CD8-positive, alpha-beta T cell (primary cell): ENCODE measurements at places on chromosomes 16 and 17.

- DNase-seq, result no peak
Observed at GRCh38 chr17:59892251-59892923, 356 bp downstream of the TUBD1 start.

GRCh38 chr17:77343031-77343800, 202.4 kb downstream of the SEC14L1 start:
- DNase-seq, result no peak

DNA sequence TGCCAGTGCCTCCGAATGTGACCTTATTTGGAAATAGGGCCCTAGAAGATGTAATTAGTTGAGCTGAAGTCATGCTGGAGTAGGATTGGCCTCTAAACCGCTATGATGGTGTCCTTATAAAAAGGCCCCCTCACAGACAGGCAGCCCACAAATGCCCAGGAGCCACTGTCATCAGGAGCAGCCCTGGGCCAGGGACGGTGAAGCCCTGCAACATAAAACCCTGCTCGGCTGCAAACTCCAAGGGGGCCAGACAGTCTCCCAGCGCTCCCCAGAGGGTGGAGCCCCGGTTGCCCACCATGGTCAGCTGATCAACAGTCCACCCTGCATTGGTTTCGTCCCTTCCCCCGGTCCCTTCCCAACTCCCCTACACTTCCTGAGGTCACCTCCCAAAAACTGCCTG, 351.7 kb downstream of the FOXL1 start:
- DNase-seq, result no peak

DNA sequence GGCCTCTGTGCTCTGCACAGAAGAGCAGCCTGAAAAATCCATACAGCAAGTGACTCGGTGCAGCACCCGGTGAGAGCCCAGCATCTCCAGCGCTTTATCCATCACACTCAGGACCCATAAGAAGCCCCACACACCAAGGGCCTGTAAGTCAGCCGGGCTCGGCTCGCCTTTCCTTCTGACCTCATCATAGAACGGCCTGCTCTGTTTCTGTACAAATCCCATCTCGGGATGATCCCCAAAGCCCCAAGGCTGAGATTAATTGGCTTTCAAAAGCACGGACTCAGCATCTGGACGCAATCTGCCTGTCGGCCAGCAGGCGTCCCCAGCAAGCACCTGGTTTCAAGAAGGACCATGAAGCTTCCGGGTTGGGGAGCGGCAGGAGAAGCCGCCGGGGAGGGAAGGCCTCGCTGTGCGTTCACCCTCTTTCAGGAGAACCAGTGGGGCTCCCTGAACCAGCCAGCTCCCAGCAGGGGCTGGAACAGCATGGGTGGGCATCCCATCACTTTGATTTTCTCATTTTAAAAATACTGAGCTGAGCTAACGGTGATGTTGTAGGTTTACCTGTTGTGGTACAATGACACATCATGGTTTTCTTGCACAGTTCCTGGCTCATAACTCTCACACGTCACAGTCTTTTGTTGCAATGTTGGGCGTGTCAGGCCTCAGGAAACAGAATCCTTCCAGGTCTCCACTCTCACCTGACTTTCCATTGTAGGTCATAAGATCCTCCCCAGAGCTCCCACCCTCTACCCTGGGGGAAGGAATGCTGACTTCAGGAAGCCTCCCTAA, 6.7 kb downstream of the CCDC57 start:
- peak; percentile 87 for DNase-seq

DNA sequence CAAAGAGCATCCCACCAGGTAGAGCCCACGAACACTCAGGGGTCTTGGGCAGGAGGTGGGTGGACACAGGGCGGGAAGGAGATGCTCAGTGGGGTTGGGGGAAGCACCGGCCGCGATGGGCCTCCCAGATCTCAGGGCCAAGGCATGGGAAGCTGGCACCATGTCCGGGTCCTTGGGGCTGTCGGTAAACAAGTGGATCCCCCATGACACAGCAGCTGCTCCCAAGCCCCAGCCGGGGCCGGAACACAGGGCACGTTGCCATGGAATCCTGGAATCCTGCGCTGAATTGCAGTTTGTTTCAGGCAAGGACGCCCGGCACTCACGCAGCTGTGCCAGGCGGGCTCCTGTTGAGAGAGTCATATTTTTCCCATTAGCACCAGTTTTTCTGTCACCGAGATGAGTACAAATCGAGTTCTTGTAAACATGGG, 23.0 kb upstream of the CHMP6 start:
- no peak for DNase-seq

GRCh38 chr17:76492989-76493501, 8.2 kb downstream of the RHBDF2 start:
- no peak for DNase-seq

DNA sequence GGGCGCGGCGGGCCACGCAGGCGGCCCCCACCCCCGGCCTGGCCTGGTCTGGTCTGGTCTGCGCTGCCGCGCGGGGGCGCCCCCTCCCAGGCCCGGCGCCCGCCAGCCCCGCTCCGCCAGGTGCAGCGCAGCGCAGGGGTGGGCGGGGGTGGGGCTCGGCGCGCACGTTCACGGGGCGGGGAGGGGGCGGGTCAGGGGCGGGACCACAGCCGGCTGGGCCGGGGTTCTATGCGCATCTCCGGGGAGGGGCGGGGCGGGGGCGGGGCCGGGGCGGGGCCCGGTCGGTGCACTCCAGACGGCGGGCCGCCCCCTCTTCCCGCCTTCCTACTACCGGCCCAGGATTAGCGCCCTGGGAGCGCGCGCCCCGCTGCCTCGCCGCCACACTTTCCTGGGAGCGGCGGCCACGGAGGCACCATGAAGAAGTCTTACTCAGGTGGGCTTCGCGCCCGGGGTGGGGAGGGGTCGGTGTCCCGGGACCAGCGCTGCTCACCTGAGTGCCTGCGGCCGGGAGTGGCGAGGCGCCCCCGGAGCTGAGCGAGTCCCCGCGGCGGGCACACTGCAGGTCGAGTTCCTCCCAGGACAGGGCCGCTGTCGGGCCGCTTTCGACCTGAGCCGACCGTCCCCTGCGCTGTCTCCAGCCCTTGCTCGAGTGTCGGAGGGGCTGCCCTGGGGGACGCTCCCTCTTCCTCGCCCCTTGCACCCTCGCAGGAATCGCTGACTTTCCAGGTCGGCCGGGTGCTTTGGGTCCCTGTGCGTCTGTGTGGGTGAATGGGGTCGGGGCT, 140.5 kb downstream of the SEC14L1 start:
- DNase-seq, result peak; percentile 51

- no peak for DNase-seq
Observed at GRCh38 chr17:59378675-59379074, 47.2 kb downstream of the YPEL2 start.

DNA sequence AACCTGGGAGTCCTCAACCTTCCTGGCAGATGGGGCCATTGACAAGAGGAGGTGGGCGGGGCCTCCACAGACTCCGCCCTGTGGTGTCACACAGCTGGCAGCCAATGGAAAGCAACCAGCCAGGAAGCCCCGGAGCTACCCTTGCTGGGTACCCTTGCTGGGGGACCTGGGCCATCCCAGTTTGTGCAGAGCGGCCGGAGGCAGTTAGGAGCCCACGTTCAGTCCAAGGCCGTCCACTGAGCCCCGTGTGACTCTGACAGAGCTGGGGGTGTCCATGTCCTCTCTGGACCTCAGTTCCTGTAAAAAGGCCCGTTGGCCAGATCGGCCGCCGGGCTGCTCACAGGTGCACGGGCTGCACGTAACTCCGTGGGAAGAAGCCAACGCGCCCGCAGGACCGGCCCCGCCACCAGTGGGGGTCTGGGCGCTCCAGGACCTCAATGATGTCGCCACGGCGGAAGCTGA, 17.1 kb upstream of the FAM83G start:
- DNase-seq, result peak; percentile 28

DNA sequence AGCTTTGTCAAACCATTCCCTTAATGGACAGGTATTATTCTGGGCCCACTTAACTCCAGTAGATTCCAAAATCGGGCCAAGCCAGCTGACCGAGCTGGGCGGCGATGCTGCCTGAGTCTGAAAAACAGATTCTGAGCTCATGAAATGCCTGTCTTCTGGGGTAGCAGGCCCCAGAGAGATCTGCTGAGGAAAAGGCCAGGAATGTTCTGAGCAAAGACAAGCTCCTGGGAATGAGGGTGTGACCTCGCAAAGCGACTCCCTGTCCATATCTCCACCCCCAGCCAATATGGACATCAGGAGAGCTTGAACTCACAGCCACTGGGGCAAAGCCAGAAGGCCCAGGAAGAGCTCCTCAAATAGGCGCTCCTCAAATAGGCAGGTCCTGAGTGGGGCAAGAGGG, 23.7 kb downstream of the ZNF423 start:
- DNase-seq, result no peak

DNA sequence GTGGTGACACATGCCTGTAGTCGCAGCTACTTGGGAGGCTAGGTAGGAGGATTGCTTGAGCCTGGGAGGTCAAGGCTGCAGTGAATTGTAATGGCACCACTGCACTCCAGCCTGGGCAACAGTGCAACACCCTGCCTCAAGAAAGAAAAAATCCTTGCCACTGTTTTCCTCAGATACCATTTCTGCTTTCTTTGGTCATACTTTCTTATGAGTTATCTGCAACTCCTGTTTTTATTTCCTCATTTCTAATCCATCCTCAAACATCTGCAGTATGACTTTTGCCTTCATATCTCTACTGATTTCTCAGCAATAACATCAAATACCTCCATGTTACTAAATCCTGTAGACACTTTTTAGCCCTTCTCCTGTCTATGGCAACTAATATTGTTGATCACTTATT, 3.1 kb upstream of the AP2B1 start:
- DNase-seq, result no peak

DNA sequence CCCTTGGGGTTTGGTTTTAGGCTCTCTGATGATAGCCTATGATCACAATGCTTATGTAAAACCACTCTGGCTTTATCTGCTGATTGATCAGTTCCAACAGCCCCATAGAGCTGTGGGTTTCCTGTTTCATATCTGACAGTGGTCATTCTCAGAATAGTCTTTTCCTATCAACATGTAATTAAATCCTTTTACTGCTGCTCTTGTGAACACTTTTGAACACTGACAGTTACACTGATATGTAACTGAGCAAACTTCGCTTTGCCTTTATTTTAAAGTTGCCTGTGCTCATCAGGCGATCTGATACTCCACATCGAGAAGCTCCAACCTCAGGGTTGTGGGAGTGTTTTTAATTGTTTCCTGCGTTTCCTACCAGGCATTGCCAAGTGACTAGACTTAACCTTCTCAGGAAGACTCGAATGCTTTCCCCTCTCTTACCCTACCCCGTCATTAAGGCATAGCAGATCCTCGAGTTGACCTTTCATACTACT, 17.3 kb upstream of the CLEC18B start:
- no peak for DNase-seq

GRCh38 chr17:49944273-49944870, 24.6 kb upstream of the DLX4 start:
- no peak for DNase-seq
